Smooth muscle cell of the coronary artery (primary cell): ENCODE measurements at places on chromosomes 13 and 19. TPM values are rescaled to one million over a fixed set of nuclear protein-coding genes. Genes with fewer than 3 reads are reported as not detected.

The ZNF544 gene
- total RNA-seq: 13.8 and 29.7 TPM in 2 replicates

The PSG2 gene
- total RNA-seq: not detected in 2 replicates

The KLK13 gene
- total RNA-seq: not detected in 2 replicates

The RASGRP4 gene
- total RNA-seq: not detected in 2 replicates
